Hematopoietic multipotent progenitor cell treated with erythropoietin and hydrocortisone succinate and interleukin-3 and kit ligand, for 4 days (in vitro differentiated cells): ENCODE measurements at places on chromosomes 3 and 15.

- peak; percentile 70 for DNase-seq
These were observed 32.3 kb downstream of the TMOD3 start for GRCh38 chr15:51861557-51862359.

DNA sequence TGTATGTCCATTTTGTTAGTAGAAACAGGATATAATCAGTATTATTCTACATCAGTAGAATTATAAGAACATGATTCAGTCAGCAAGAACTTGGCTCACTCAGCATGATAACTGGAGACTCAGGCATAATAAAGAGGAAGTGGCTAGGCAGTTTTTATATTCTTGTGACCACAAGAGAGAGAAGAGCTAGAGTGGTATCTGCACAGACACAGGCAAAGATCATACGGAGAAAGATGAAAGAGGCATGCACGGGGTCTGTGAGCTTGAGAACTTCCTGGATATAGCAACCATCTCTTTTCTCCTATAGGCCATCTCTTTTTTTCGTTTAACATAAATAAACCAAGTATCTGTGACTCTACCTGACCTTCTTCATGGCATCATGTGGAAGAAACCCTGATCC lies 46.8 kb downstream of the MYO5A start:
- DNase-seq, result peak; percentile 97

DNA sequence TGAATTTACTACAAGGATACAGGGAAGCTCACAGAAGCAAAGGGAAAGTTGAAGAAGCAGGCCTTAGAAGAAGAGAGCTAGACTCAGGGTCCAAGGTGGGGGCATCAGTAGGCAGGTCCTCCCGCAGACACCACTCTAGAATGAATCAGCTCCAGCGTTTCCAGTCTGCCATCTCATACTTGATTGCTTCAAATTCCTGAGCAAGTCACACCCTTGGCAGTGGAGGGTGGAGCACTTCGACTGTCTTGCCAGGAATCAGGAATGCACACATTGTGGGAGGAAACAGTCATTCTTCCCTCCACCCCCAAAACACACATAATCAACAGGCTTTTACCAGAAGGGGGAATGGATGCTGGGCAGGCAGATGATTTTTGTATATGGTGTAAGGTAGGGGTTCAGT lies 78.5 kb downstream of the CHCHD6 start:
- no peak for DNase-seq

- no peak for DNase-seq
These were observed 134.9 kb upstream of the THBS1 start for GRCh38 chr15:39445931-39446330.

- DNase-seq, result no peak
These were observed 77.3 kb downstream of the C3orf70 start for GRCh38 chr3:185075547-185075946.

GRCh38 chr3:179840985-179841384 lies 188.1 kb downstream of the USP13 start:
- no peak for DNase-seq

DNA sequence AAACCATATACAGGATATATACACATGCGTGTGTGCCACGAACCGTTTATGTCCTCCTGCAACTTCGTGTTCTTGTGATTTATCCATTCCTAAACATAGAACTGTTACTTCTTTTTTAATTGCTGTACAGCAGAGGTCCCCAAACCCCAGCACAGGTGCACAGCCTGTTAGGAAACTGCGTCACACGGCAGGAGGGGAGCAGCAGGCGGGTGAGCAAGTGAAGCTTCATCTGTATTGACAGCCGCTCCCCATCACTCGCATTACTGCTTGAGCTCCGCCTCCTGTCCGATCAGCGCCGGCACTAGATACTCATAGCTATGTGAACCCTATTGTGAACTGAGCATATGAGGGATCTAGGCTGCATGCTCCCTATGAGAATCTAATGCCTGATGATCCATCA lies 34.9 kb upstream of the NRROS start:
- peak; percentile 29 for DNase-seq

DNA sequence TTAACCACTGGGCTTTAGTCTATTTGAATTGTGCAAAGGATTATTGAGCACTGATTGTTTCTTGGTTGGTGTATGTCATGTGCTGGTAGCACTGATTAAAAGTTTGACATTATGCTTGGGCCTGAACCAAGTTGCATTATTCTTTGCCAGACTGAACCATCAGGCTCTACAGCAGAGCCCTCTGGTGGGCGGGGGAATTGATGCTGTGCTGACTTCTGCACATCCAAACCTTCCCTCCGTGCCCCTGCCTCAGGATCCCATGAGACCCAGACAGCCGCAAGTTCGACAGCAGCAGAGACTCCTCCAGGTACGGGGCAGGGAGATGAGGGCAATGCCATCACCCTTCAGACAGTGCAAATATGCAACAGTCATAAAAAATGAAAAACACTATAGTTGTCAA lies 28.4 kb upstream of the P2RY12 start:
- DNase-seq, result no peak

DNA sequence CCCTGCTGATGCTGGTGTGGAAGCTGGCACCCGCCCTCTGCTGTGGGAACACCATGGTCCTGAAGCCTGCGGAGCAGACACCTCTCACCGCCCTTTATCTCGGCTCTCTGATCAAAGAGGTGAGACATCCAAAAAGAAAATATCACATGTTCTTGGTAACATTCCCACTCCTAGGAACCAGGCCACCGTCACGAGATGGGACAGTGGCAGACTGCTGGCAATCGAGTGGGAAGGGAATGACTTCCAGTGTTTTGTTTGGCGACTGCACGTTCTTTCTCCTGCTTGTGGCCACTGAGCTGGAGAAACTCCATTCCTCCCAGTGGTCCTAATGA lies 14.3 kb downstream of the ALDH1A3 start:
- no peak for DNase-seq

- no peak for DNase-seq
These were observed 20.9 kb downstream of the GABRR3 start for GRCh38 chr3:98014268-98014585.

DNA sequence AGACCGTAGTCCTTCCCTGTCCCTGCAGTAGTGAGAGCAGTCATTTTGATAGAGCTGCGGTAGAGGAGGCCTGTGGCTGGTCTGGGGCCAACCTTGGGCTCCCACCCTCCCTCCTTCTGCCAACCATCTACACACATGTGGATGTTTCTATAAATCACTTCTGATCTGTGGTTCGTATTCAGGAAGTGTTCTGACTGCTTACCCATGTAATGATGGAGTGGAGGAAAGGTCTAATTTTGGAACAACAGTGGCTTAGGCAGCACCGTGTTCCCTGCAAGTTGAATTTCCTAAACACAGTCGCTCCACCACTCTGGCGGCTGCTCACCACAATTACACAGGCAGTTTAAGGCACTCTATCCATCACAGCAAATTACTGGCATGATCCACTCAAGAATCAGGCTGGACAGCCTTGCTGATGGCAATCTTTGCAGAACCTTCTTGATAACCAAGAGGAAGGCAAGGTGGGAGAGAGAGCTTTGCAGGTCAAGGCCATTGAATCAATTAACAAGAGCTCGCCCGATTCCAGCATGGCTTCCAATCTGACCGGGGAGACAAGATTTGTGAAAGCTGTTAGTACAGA lies 104.7 kb upstream of the VEPH1 start:
- peak; percentile 56 for DNase-seq

GRCh38 chr15:29695489-29696167 lies 126.6 kb downstream of the TJP1 start:
- no peak for DNase-seq

- DNase-seq, result no peak
These were observed 493.9 kb upstream of the ZNF385D start for GRCh38 chr3:22244761-22245521.

- DNase-seq, result peak; percentile 46
These were observed 420.6 kb downstream of the SHQ1 start for GRCh38 chr3:72427624-72428023.

GRCh38 chr3:95343767-95344166 lies 1280.9 kb downstream of the NSUN3 start:
- no peak for DNase-seq

DNA sequence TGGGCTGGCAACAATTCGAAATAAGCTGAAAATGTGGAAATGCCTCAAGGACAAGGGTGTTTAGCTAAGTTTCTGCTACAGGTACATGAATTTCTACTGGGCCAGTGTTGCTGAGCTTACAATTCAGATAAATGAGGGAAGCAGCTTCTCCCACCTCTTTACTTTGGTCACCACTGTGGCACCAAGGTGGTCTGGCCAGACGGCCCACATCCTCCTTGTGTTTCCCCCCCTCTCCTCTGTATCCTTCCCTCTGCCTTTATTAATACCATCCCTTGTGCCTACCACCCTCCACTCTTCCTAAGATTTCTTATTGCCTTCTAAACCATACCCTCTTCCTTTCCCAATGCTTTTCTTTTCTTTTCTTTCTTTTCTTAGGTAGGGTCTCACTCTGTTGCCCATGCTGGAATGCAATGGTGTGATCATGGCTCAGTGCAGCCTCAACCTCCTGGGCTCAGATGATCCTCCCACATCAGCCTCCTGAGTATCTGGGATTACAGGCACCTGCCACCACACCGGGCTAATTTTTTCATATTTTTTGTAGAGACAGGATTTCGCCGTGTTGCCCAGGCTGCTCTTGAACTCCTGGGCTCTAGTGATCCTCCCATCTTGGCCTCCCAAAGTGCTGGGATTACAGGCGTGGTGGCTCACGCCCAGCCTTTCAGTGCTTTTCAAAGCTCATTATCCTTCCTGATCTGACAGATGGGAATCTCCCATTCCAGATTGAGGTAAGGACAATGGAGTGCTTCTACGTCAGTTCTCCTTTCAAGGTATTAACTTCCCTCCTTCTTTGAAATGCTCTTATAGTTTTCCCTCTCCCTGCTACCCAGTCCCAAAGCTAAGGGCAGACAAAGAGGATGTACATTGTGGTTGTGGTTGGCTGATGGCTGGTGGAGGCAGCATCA lies 14.8 kb downstream of the ANXA2 start:
- DNase-seq, result no peak

- no peak for DNase-seq
These were observed 302.0 kb downstream of the CHST2 start for GRCh38 chr3:143421556-143421955.

DNA sequence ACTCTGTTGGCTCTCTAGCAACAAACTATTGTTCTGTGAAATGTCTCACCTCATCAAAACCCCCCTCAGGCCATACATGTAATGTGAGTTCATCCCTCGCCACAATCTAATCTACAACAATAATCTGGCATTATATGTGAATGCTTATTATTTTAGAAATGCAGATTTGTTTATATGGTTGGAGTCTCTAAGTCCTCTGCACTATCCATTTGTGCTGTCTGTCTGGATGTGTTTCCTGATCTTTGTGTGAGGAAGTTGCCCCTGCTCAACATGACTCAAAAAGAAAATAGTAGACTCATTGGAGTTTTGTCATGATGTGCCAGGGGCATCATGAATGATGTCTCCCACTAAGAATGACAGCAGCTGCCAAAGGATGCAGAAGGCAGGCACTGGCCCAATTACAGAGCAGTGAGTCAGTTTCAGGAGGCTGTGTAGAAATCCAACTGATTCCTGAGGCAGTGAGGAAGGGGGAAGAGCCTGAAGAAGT lies 161.6 kb upstream of the PDZRN3 start:
- DNase-seq, result no peak

DNA sequence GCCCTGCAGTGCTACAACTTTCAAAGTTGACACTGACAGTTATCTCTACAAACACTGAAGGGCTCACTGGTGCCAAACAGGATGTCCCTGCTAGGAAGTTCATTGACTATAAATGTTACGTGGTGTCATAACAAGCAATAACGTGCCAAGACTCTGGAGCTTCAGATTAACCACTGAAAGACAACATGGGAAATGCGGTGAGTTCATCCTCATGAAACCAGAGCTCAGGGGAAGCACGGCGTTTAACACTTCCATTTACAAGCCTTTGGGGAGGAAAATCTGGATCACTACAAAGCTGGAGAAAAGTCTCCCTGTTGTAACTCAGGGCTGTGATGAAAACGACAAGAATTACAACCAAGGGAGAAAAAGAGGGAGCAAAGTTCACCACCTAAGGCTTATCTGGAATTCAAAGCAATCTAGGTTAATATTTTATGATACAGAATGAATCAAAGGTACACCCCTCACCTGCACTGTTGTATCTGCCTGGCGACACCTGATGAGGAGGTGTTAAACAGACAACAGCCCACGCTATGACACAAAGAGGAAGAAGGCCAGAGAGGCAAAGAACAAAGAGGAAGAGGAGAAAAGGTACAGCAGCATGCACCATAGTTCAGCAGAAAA lies 27.0 kb downstream of the SHQ1 start:
- DNase-seq, result peak; percentile 78

- no peak for DNase-seq
These were observed at the start of gene KBTBD13 for GRCh38 chr15:65076486-65077290. Gene KBTBD13 (plus strand): TSS chr15:65076746. CDS start chr15:65076816, 70 bp downstream.

- peak; percentile 87 for DNase-seq
These were observed 79.6 kb downstream of the MLH1 start for GRCh38 chr3:37072892-37073291.

GRCh38 chr15:97866959-97867358 lies 93.5 kb upstream of the ARRDC4 start:
- no peak for DNase-seq

DNA sequence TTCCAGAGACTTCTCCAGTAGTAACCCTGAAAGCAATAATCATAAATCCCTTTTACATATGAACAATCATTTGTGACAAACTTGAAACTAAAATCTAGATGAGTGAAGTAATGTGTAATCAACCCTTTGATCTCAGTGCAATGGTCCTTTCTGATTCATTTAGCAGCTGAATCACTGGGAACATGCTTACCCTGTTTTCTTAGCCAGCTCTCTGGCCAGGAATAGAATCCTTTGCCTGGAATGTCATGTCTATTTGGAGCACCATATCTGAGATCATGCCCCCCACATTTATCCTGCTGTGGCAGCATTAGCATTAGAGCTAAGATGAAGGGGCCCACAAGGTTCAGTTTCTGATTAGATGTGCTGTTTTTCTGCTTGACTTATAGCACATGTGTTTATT lies 309.8 kb downstream of the OXSM start:
- no peak for DNase-seq

GRCh38 chr15:75081150-75081549 lies 57.8 kb downstream of the PPCDC start:
- DNase-seq, result no peak

DNA sequence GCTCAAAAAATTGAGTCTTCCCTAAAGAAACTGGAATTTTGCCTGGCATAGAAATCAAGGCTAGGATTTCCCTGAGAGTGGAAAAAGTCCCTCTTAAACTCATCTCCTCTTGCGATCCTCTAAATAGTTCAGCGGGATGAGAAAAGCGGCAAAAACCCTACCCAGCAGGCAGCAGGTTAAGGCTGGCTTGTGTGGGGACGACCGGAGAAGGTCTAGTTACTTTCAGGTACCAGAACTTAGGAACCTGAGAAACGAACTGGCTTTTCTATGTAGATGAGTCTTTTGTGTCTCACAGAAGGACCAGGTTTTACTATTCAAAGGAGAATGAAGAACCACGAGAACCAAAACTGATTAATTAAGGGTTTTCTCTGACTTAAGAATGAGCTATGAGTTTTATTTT lies 523.7 kb upstream of the TGFBR2 start:
- no peak for DNase-seq
